Activated T-cell treated with anti-CD3 and anti-CD28 coated beads for 4 hours (primary cell): ENCODE measurements at places on chromosomes 1 and 21.

DNA sequence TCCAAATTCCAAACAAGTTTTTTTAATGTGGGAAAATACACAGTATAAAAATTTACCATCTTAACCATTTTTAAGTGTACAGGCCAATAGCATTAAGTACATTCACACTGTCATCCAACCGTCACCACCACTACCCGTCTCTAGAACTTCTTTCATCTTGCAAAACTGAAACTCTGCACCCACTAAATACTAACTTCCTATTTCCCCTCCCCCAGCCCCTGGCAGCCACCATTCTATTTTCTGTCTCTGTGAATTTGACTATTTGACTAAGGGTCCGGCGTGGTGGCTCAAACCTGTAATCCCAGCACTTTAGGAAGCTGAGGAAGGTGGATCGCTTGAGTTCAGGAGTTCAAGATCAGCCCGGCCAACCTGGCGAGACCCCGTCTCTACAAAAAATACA is 36.1 kb downstream of the CLSTN1 start:
- DNase-seq: peak; percentile 25

GRCh38 chr1:150557813-150558212 is 8.6 kb downstream of the ADAMTSL4 start:
- no peak for DNase-seq

DNA sequence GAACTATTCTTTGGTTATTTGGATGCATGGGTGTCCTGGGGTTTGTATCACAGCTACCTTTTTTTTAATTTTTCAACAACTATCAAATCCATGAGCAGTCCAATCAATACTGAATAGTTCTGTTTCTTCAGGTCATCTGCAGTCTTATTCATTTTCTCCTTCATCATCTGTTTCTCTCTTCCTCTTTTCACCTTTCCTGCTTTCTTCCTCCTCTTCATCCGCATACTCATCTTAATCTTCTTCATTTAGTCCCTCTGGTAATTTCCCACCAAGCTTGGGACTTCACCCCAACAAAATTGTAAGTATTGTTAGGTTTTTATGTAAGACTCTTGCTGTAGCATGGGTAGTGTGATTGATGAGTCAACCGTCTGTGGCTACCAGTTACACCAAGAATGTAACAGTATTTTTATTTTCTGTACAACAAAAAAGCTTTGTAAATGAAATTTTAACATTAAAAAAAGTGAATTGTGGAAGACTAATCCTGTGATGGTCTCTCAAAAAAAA is 184.1 kb upstream of the RNPC3 start:
- DNase-seq: no peak

GRCh38 chr1:221170171-221170570 is 290.9 kb downstream of the HLX start:
- no peak for DNase-seq
